ENCODE measurements at places on chromosomes 11 and 22. TPM values are rescaled to one million over a fixed set of nuclear protein-coding genes. Genes with fewer than 3 reads are reported as not detected.

The POLA2 gene
- 7.9 TPM for polyA plus RNA-seq

The TTC9C gene
- 93.9 TPM for polyA plus RNA-seq

The KIF18A gene
- not detected for polyA plus RNA-seq

The ANO1 gene
- polyA plus RNA-seq = 3.9 TPM

The FOLH1 gene
- 0.64 TPM for polyA plus RNA-seq

The CBLIF gene
- not detected for polyA plus RNA-seq

The PLAAT3 gene
- 41.1 TPM for polyA plus RNA-seq

The ACTN3 gene
- 0.16 TPM for polyA plus RNA-seq

The MOGAT2 gene
- 0.34 TPM for polyA plus RNA-seq

The ASRGL1 gene
- 3.6 TPM for polyA plus RNA-seq

- no peak for DNase-seq
Measured at GRCh38 chr11:74957937-74958629, 9.0 kb downstream of the SPCS2 start.

DNA sequence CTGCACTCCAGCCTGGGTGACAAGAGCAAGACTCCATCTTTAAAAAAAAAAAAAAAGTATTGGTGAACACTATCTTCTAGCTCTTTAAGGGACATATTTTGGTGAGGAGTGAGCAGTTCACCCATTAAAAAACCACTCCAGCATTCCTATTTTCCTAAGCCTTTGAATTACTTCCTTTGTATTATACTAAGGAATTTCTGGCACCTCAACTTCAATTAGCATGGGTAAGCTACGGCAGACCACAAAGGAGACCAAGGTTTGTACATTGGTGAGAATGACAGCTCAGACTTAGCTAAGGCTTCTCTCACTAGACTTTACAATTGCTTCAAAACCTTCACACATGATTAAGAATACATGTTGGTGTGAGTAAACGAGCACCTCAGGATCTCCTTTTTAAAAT, 57.0 kb upstream of the BIRC3 start:
- DNase-seq = no peak

- DNase-seq = no peak
Measured at GRCh38 chr11:124482362-124483147, 37.1 kb upstream of the OR8B8 start.

- DNase-seq = no peak
Measured at GRCh38 chr11:33296695-33297094, 39.5 kb downstream of the HIPK3 start.

DNA sequence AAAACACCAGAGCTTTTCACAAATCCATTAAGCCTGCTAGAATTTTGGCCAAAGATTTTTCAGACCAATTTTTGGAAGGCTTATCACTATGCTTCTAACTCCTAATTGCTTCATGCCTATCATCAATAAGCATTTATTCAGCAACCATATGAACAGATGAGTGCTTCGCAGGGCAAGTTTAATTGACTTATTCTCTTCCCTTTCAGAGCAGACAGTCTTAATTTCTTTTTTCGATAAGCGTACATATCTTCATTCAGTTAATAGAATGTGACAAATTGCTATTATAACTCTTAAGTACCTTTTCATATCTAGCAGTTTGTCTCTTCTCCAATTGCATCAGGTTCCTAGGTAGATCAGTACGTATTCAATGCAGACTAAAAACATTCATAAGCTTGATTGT, 298.4 kb upstream of the ANO5 start:
- no peak for DNase-seq

DNA sequence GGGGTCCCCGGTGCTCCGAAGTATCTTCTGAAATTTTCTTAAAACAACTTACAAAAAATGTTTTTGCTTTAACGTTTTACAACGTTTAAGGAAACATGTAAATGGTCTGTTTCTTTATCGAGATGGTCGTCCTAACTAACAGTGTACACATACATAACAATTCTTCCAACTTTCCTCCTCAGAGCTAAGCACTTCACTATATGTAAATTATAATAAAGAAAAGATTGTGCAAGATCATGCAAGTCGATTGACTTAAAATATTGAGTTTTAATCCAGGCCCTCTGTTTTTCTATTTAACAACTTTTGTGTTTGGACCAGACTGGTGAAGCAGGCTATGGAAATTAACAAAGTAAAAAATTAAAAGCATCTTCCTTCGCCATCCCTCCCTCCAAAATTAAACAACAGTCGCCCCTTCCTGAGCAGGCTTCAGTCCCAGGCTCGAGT, 4.9 kb downstream of the ALX4 start:
- DNase-seq = no peak

DNA sequence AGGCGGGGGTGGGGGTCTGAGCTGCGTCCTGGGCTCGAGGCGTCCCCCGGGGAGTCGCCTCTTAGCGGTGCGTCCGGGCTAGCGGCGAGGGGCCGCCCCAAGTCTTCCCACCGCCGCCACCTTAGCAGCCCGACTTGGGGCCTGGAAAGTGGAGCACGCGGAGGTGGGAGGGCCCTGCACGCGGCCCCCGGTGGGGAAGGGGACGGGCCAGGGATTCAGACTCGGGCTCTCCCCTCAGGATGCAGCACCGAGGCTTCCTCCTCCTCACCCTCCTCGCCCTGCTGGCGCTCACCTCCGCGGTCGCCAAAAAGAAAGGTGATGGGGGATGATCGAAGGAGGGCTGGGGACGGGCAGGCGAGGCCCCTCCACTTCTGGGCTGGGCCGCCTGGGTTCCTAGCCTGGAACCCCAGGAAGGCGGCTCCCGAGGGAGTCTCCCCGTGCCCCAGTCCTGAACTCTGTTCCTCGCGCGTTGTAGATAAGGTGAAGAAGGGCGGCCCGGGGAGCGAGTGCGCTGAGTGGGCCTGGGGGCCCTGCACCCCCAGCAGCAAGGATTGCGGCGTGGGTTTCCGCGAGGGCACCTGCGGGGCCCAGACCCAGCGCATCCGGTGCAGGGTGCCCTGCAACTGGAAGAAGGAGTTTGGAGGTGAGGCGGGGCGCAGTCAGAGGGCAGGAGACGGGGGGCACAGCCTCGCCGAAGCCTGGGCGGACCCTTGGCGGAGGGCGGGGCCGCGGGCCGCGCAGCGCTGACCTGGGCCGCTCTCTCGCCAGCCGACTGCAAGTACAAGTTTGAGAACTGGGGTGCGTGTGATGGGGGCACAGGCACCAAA, 563 bp downstream of the MDK start:
- no peak for DNase-seq

DNA sequence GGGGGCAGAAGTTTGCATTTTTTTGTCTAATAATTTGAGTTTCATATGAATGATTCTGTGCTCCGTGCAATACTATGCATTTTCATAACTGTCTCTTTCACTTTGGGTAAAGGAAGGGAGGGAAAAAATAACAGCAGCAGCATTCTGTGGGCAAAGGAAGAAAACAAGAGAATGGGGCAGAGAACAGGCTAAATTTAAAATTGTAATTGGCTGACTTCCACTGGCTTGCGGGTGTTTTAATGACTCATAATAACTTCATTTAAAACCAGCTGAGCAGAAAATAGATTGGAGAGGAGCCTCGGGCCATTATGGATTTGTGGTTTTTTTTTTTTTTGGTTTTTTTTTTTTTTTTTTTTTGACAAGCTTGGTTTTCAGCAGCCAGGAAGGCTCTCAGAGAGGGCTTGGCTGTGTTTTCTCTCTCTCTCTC, 107.4 kb downstream of the ZBTB16 start:
- DNase-seq = peak; percentile 62

GRCh38 chr11:85848006-85848405, 7.2 kb upstream of the CCDC83 start:
- DNase-seq = no peak

GRCh38 chr11:72466410-72466809, 32.1 kb upstream of the CLPB start:
- DNase-seq = no peak

DNA sequence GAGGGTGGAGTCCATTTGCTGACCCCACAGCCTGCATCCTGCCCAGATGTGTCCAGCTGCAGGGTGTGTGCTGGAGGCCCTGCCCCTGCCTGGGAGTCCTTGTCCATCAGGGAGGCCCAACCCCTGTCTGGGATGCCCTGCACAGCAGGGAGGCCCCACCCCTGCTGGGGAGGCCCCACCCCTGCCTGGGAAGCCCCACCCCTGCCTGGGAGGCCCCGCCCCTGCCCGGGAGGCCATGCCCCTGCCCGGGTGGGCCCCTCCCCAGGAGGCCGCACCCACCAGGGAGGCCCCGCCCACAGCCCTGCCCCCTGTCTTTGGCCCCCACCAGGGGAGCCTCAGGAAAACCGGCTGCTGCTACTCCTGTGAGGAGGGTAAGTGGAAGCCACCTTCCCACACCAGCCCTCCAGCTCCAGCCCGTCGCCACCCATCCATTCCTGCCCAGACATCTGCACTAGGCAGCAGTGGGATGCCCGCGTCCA, 37.2 kb downstream of the MUC5B start:
- DNase-seq = peak; percentile 28

DNA sequence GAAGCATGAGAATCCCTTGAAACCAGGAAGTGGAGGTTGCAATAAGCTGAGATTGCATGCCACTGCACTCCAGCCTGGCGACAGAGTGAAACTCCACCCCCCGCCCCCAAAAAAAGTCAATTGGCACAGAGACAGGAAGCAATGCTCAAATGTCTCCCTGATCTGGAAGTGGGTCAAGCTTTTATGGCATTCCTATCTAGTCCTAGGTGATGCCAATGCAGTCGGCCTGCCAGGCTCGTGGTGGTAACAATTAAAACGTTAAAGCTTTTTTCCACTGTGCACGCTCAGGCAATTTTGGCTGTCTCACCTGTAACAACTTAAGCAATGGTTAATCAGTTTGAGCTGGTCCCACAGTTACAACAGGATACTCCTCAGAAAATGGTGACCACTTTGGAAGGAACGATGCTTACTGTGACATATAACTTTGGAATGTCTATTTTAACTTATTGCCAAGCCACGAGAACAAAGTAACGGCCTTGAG, 18.9 kb upstream of the PISD start:
- peak; percentile 52 for DNase-seq

Measured in adrenal gland (tissue), 19 donors.